ENCODE measurements at places on chromosomes 5 and 9. TPM values are rescaled to one million over a fixed set of nuclear protein-coding genes. Genes with fewer than 3 reads are reported as not detected.

DNA sequence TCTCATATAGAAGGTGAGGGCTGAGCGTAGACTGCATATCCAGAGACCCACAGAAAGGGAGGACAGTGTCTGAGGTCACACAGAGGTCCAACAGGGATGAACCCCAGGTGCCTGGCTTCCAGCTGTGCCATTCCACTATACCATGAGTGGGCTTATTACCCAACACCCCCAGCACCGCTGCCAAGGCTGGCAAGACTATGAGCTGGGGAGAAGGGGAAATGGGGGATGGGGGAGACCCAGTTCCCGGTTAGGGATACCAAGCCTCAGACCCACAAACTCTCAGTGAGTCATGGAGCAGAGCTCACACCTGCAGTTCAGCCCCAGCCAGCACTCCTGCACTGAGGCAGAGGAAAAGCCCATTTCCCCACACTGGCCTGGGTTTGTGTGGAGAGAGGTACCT lies 106.4 kb downstream of the PSD2 start:
- DNase-seq = no peak

Gene FBP1
- total RNA-seq = not detected

GRCh38 chr5:38595132-38595745 lies 38.8 kb upstream of the LIFR start:
- DNase-seq = peak; percentile 84

Gene DNAH5
- 1.4 TPM for total RNA-seq

Gene EIF4E1B
- not detected for total RNA-seq

Gene ACSL6
- total RNA-seq = 0.11 TPM

DNA sequence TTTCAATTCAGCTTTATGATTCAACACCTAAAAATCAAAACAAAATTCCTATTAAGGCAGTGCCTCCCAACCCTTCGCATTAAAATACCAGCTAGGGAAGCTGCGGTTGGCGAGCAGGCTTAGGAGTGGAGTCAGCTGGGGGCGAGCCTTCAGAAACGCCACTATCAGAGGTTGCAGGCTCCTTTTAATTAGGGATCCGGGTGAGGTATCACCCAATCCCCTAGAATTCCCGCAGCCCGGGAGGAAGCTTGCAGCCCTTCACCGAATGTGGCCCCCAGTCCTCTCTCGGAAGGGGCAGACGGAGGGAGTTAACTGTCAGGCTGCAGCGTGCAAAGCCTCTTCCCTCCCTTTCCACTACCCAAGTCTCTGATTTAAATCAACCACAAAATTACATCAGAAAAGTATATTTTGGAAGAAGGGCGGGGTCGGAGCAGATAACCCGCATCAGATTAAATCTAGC lies 1.7 kb downstream of the STC2 start:
- DNase-seq = peak; percentile 97

GRCh38 chr5:64973215-64973614 lies 204.5 kb downstream of the CWC27 start:
- no peak for DNase-seq

DNA sequence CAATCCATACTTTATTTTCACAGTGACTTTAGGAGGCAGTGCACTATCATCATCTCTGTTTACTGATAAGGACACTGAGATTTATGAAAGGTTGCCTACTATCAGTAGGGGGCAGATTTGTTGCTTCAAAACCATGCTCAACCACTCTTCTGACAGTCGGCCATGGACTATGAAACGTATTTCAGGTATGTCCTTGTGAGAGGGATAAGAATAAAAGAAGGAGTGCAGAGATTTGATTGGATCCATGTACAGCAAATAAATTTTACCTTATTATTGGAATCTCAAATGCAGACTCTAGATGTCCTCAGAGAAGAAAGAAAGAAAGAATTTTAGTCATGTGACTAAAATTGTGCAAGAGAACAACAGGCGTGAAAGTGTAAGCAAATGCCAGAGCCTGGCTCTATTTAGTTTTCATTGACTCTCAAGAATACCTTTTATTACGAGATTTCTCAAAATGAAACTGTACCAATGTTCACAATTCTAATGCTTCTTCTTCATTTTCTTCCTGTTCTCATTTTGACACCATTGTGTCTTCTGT lies 296.6 kb upstream of the RASA1 start:
- DNase-seq = peak; percentile 53

DNA sequence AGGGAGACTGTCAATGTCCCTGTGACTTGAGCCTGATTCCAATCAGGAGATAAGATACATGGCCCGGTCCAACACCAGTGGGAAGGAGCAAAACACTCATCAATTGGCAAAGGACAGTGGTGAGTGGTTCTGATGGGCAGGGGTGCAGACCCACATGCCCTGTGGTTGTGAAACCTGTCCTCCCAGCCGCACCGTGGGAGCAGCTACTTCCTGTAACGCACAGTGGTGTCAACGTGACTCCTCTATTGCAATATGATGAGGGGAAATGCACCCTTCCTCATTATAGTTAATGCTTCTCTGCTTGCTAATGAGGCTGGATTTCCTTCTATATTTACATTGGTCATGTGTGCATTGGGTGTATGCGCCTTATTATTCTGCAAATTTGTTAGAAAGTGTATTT lies 223.0 kb downstream of the IRX1 start:
- no peak for DNase-seq

DNA sequence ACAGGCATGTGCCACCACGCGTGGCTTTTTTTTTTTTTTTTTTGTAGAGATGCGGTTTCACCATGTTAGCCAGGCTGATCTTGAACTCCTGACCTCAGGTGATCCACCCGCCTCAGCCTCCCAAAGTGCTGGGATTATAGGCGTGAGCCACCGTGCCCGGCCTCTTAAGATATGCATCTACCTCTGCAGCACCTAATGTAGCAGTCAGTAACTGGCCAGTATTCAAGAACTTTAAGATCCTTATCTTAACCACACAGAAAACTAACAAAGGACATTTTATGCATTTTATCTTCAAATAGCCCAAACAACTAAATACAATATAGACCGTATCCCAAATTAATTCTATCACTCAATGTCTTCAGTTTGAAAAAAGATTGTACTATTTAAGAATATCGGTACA lies 618.7 kb downstream of the TLE1 start:
- DNase-seq = no peak

Gene TXNDC15
- 170 TPM for total RNA-seq

Gene SLCO4C1
- total RNA-seq = not detected

- DNase-seq = no peak
Observed at GRCh38 chr5:104267320-104268015, 704.9 kb upstream of the NUDT12 start.

DNA sequence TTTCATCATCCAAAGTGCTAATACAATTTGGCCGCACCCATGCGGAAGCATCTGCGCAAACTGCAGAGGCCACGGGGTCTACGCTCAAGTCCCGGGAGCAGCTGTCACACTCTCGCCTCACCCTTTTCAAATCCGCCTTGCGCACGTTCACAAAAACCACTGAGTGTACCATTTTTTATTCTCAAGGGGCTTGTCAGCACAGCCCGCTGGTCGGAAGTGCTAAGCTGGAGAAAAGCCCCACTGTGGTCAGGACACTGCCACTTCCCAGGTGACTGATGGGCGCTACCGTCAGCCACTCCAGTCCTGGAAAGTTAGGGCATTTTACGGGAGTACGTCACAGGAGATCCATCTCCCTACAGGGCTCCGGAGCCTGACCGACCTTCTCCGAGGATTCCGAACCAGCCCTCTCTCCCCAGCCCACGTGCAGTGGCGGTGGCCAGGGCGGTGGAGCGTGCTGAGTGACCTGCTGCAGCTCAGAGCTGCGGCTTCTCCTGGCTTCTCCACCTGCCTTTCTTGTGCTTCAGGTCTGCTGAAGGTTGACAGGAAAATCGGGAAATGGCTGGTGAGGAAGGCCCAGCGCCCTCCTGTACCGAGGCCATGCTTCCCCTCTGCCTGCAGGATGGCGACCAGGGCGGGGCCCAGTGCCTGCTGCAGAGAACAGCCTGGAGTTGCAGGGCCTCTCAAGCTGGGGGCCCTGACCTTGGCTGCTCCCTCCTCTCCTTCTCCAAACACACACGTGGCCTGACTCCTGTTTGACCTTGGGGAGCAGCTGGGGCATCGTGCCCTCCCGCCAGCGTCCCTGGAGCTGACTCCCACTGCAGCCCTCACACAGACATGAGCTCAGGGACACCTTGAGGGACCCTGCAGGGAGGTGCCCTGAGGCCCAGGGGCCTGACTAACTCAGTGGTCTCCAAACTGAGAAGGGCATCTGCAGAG lies 14.3 kb downstream of the RASGEF1C start:
- DNase-seq = no peak

GRCh38 chr5:87311405-87312279 lies 44.0 kb downstream of the RASA1 start:
- DNase-seq = peak; percentile 22

DNA sequence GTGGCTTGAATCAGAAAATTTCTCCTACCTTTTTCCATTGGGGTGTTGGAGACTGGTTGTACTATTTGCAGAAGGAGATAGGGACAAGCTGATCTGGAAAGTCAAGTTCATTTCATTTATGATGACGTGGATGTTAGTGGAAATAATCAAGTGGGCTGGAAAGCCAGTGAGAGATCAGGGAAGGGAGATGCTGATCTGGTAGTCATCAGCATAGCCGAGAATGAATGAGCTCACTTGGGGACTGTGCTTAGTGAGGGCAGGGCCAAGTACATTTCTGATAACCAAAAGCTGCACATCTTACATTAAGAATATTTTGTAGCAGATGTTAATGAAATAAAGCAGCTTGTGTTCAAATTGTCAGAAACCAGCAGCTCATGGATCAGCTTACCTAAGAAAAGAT lies 12.1 kb downstream of the MAN2A1 start:
- peak; percentile 51 for DNase-seq

Gene DIPK1B
- total RNA-seq = not detected

- peak; percentile 95 for DNase-seq
Observed at GRCh38 chr9:130857864-130858738, 23.0 kb downstream of the ABL1 start.

DNA sequence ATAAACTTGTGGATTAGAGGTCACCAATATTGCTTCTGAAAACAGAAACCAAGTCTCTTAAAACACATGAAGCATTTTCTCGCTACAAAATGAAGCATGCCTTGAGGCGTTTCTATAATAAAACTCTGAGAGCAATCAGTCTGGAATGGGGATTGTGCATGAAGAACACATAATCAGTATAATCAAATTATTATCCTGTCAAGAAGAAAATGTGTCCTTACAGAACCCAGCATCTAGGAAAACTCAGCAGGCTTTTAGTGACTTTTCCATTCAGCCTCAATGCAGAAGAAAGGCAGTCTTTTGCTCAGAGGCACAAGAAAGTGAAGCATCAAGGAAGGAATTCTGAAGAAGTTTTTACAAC lies 121.9 kb downstream of the CDH18 start:
- no peak for DNase-seq

DNA sequence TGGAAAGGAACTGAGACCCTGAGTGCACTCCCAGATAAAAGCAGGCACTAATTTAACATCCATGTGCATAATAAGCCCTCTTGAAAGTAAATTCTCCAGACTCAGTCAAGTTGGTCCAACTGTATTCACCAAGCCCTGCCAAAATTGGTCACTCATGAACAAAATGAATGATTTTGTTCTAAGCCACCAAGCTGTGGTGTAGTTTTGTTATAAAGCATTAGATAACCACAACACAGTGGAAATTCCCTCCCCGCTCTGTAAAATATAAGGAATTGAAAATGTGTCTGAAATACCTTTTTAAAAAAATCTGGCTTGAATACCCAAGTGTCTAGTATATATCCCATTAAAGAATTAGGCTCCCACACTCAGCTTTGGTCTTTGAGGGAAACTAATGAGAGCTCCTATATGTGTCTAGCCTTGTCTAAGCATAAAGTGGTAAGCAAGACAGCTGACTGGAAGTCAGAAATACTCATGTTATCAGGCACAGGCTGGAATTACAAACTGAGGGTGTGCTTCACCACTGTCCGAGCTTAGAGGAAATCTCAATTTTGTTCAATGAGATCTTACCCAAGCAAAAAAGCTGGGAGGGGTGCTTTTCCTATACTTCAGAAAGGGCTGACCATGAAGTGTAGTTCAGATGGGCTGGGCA lies 33.2 kb downstream of the IDNK start:
- DNase-seq = no peak

- DNase-seq = peak; percentile 63
Observed at GRCh38 chr5:34622098-34622400, 34.1 kb upstream of the RAI14 start.

Gene NIM1K
- total RNA-seq = 0.63 TPM

Gene INSYN2B
- 43.2 TPM for total RNA-seq

DNA sequence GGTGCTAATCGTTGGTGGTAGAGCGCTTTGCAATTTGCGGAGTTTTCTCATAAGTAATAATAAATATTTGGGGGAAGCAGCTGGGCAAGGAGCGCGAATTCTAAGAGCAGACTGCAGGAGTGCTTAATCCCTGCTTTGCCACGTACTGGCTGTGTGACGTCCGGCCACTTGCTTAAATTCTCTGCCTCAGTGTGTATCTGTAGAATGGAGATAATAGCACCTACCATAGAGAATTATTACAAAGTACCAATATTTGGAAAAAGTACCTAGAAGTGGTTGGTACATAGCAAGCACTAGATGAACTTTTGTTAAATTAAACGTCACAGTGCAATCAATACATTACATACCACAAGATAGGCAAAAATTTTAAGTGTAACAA lies 598 bp upstream of the TMED7 start:
- peak; percentile 74 for DNase-seq

- DNase-seq = peak; percentile 26
Observed at GRCh38 chr9:18606281-18606680, 132.3 kb downstream of the ADAMTSL1 start.

DNA sequence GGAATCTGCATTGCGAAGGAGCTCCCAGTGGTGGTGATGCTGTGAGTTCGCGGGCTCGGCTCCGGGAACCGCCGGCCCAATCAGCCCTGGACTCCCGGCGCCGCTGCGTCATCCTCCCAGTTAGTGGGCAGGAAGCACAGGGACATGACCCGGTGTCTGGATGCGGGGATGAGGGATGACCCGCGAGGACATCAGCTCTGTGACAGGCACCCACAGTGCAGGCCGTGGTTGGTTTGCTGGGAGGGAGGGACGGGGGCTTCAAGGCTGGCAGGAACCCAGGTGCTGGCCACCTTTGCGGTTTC lies 996 bp downstream of the NXNL2 start:
- DNase-seq = no peak

DNA sequence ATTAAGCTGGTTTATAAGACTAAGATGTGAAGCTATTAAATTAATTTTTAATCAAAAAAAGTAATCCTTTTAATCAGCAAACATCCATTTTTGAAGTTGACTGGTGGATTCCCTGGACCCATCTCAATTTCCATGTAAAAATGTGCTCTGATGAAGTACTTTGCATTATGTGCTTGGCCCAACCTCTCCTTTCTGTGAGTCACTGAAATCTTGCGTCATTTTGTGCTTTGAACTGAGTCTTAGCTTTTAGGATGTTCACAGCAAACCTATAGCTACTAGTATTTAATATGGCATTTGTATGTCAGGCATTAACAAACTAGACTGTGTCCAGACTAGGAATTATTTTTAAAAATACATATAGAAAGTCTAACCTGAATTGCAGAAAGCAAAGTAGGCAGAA lies 55.0 kb upstream of the CDH12 start:
- DNase-seq = no peak

- no peak for DNase-seq
Observed at GRCh38 chr5:82863266-82863665, 213.9 kb downstream of the TMEM167A start.

Gene LHX3
- not detected for total RNA-seq

Gene RECK
- total RNA-seq = 127 TPM

- peak; percentile 85 for DNase-seq
Observed at GRCh38 chr5:111960476-111961215, 203.7 kb upstream of the NREP start.
